ENCODE measurements at places on chromosomes 12 and 14. TPM values are rescaled to one million over a fixed set of nuclear protein-coding genes. Genes with fewer than 3 reads are reported as not detected.

GRCh38 chr12:117161460-117162166, 28.7 kb downstream of the FBXO21 start:
- no peak for DNase-seq
- H3K27me3 ChIP-seq = no peaks in the 10 kb centered on the region
- no peaks in the 10 kb centered on the region for H3K4me1 ChIP-seq
- peaks cover 95% of the 10 kb centered on the region for H3K36me3 ChIP-seq

The EML1 gene
- total RNA-seq = not detected

DNA sequence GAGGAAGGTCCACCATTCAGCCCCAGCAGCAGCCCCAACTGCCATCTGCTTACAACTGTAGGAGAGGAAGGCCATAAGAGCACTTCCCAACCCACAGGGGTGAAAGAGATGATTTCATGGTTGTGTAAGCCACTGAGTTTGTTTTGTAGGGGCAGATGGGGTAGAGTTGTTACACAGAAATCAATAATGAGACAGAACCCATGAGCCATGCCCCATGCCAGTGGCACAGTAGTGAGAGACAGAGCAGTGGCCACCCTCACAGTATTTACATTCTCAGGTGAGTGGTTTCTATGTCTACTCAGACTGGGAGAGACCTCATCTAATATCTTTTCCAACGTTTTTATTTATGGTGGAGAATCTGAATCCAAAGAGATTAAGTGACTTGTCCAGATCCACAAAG, 68.6 kb downstream of the NUAK1 start:
- H3K36me3 ChIP-seq = no peaks in the 10 kb centered on the region
- H3K27me3 ChIP-seq = peaks cover 10% of the 10 kb centered on the region
- H3K4me3 ChIP-seq = no peak overlapping the region
- H3K27ac ChIP-seq = no peak overlapping the region

- no peaks in the 10 kb centered on the region for H3K27me3 ChIP-seq
- no peaks in the 10 kb centered on the region for H3K4me1 ChIP-seq
- no peak overlapping the region for H3K27ac ChIP-seq
- no peak overlapping the region for H3K4me3 ChIP-seq
- no peaks in the 10 kb centered on the region for H3K36me3 ChIP-seq
- no peak for DNase-seq
Observed at GRCh38 chr14:105878554-105878953, 352.2 kb downstream of the TMEM121 start.

DNA sequence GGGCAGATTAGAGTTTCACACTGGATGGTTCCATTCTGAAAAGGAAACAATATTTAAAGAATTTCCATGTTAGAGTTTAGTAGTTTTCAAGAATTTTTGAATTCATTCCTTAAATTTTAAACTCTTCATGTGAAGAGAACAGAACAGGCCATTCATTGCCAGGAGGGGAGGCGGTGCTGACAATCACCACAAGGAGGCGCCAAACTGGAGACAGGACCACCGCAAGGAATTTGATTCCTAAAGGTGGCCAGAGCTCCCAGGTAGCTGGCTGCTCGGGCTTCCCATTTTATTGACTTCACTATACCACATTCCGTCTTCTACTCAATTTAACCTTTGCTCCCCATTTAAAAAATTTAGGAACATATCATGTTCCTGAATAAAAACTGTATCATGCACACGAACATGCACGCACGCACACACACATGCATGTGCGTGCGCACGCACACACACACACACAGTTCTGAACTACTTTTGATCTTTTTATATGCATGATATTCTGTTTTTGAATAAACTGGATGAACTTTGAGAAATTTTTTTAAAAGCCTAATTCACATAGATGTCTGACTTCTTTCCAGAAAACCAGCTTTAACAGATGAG, 101.2 kb downstream of the NELL2 start:
- DNase-seq = no peak
- no peak overlapping the region for H3K4me3 ChIP-seq

- H3K27me3 ChIP-seq = no peaks in the 10 kb centered on the region
- H3K36me3 ChIP-seq = peaks cover 59% of the 10 kb centered on the region
- no peak for DNase-seq
- peaks cover 54% of the 10 kb centered on the region for H3K4me1 ChIP-seq
- peak overlapping the region; percentile 98 for H3K27ac ChIP-seq
Observed at GRCh38 chr14:24441904-24442239, 704 bp downstream of the SDR39U1 start.

The NR4A1 gene
- total RNA-seq = 24.2 TPM

GRCh38 chr12:115636546-115636945, 640.9 kb downstream of the MED13L start:
- H3K36me3 ChIP-seq = no peaks in the 10 kb centered on the region
- no peak overlapping the region for H3K4me3 ChIP-seq
- H3K27me3 ChIP-seq = no peaks in the 10 kb centered on the region
- DNase-seq = no peak
- H3K27ac ChIP-seq = no peak overlapping the region
- H3K4me1 ChIP-seq = no peaks in the 10 kb centered on the region

DNA sequence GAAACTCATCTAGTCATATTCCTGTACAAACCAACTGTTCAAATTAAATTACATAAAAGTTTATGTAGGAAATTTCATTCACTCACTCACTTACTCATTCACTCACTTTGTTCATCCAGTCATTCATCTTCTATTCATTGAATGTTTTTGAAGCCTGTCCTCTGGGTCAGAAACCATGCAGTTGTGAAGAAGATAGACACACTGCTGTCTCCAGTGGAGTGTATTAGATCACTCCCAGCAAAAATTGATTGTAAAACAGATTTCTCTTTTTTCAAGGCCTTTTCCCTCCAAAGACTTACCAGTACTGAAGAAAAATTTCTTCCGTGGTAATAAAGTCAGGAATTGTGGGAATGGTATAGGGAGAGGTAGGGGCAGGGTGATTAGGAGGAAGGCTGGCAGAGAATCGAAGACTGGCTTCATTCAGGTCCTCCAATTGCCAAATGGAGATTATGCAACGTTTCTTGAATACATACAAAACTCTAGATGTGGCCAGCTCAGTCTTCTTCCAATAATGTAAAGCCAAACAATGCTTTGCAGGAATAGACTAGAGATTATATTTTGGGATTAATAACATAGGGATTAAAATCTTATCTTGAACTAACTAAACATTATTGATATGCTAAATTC, 9.1 kb downstream of the LRRK2 start:
- H3K36me3 ChIP-seq = peaks cover 48% of the 10 kb centered on the region
- H3K27me3 ChIP-seq = no peaks in the 10 kb centered on the region
- H3K4me1 ChIP-seq = peaks cover 67% of the 10 kb centered on the region
- peak overlapping the region; percentile 76 for H3K27ac ChIP-seq
- DNase-seq = no peak

- no peaks in the 10 kb centered on the region for H3K4me1 ChIP-seq
- H3K4me3 ChIP-seq = no peak overlapping the region
- H3K36me3 ChIP-seq = no peaks in the 10 kb centered on the region
- H3K27me3 ChIP-seq = no peaks in the 10 kb centered on the region
- H3K27ac ChIP-seq = no peak overlapping the region
Observed at GRCh38 chr12:99619389-99620158, 28.0 kb upstream of the GARIN6 start.

The KRT79 gene
- not detected for total RNA-seq

DNA sequence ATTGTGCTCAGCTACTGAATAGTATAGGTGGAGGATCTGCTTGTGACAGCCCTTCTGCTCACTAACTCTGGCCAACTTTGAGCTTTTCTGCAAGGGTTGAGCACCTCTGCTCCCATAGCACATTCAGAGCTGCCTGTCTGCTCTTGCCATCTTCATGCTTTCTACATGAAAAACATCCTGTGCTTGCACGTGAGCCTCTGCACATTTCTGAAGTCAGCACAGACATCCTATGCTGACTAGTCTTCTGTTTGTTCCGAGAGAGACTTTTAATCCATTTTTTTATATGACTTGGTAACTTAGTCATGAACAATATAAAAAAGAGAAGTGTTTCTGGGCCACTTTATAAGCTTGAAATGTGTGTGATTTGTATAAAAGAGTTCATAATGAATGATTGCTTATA, 969.3 kb downstream of the TMTC2 start:
- H3K27ac ChIP-seq = no peak overlapping the region
- H3K4me1 ChIP-seq = no peaks in the 10 kb centered on the region
- no peaks in the 10 kb centered on the region for H3K36me3 ChIP-seq
- H3K4me3 ChIP-seq = no peak overlapping the region
- no peaks in the 10 kb centered on the region for H3K27me3 ChIP-seq

GRCh38 chr12:52798671-52799504, 3.0 kb upstream of the KRT3 start:
- no peak overlapping the region for H3K4me3 ChIP-seq
- no peak overlapping the region for H3K27ac ChIP-seq
- no peaks in the 10 kb centered on the region for H3K36me3 ChIP-seq
- H3K4me1 ChIP-seq = no peaks in the 10 kb centered on the region
- peaks cover 9% of the 10 kb centered on the region for H3K27me3 ChIP-seq

GRCh38 chr12:101854747-101855146, 22.6 kb upstream of the DRAM1 start:
- H3K27me3 ChIP-seq = no peaks in the 10 kb centered on the region
- H3K27ac ChIP-seq = peak overlapping the region; percentile 79
- H3K36me3 ChIP-seq = no peaks in the 10 kb centered on the region
- peaks cover 48% of the 10 kb centered on the region for H3K4me1 ChIP-seq

The PTPN6 gene
- 371 TPM for total RNA-seq

The ACOT6 gene
- not detected for total RNA-seq

- no peak overlapping the region for H3K27ac ChIP-seq
- H3K36me3 ChIP-seq = peaks cover 3% of the 10 kb centered on the region
- no peak overlapping the region for H3K4me3 ChIP-seq
- no peak for DNase-seq
- H3K27me3 ChIP-seq = no peaks in the 10 kb centered on the region
- H3K4me1 ChIP-seq = peaks cover 2% of the 10 kb centered on the region
Observed at GRCh38 chr14:89755816-89756215, 198.7 kb downstream of the EFCAB11 start.

DNA sequence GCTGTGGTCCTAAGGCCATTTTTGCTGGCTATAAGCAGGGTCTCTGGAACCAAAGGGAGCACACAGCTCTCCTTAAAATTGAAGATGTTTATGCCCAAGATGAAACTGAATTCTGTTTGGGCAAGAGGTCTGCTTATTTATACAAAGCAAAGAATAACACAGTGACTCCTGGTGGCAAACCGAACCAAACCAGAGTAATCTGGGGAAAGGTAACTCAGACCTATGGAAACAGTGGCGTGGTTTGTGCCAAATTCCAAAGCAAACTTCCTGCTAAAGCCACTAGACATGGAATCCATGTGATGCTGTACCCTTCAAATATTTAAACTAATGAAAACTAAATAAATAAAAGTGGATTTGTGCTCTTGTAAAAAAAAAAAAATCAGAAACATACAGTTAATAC, 29.6 kb upstream of the BICDL1 start:
- H3K4me3 ChIP-seq = no peak overlapping the region
- no peaks in the 10 kb centered on the region for H3K27me3 ChIP-seq
- H3K4me1 ChIP-seq = no peaks in the 10 kb centered on the region
- H3K27ac ChIP-seq = no peak overlapping the region

- H3K4me3 ChIP-seq = no peak overlapping the region
- H3K27me3 ChIP-seq = no peaks in the 10 kb centered on the region
- no peak for DNase-seq
- no peaks in the 10 kb centered on the region for H3K36me3 ChIP-seq
- no peaks in the 10 kb centered on the region for H3K4me1 ChIP-seq
- no peak overlapping the region for H3K27ac ChIP-seq
Observed at GRCh38 chr12:85733984-85734383, 102.2 kb downstream of the RASSF9 start.

DNA sequence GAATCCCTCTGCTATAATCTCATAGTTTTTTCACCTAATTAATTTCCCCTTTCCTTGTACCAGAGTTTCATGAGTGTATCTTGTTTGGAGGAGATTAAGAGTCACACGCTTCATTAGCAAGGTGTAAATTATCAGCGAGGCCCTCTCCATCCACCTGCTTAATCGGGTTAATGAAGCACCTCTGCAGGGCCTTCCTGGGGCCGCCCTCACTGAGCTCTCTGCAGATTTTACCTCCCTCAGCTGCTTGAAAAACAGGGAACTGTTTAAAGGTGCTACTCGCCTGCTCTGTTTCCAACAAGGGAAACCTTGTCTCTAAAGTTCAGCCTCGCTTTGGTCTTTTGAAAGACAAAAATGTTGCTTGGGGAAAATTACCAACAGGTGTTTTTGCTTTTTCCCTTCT, 35.8 kb downstream of the OTX2 start:
- H3K4me3 ChIP-seq = no peak overlapping the region
- peaks cover 3% of the 10 kb centered on the region for H3K27me3 ChIP-seq
- DNase-seq = no peak

The SYCP3 gene
- 0.49 TPM for total RNA-seq

Measured in activated B cell treated with CpG ODN at 0.5 μM for 24 hours (primary cell).